ENCODE measurements at places on chromosomes 7 and 10. TPM values are rescaled to one million over a fixed set of nuclear protein-coding genes. Genes with fewer than 3 reads are reported as not detected.

DNA sequence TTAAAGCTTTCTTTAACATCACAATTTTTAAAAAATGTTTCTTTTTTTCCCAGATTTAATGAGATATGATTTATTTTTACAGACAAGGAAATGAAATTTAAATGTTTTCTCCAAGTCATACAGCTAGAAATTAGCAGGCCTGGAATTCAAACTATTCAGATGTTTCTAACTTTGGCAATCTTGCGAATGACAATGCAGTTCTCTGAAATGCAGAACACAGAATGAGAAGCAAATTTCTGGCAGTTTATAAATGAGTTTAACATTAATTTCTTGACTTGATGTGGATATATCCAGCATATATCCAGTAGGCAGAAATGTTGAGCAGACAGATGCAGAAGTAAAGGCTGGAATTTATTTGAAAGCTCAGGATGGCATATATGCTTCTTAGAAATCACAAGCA lies 227.5 kb downstream of the THSD7A start:
- DNase-seq = no peak

DNA sequence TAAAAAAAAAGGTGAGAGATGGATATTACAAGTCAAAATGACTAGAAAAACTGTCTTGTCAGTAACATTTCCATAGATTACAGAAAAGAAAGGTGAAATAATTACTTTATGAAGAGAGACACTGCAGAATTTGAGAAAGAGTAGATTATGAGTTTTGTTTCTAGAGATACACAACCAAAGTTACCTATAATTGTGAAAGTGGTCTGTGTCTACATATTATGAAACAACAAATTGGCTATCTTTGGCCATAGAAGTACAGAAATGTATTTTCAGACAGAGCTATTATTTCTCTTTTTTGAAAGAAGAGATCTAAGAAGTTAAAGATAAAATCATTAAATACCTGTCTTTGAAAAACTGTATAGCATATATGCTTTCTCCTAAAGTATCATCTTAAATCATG lies 30.1 kb downstream of the KCND2 start:
- DNase-seq = no peak

DNA sequence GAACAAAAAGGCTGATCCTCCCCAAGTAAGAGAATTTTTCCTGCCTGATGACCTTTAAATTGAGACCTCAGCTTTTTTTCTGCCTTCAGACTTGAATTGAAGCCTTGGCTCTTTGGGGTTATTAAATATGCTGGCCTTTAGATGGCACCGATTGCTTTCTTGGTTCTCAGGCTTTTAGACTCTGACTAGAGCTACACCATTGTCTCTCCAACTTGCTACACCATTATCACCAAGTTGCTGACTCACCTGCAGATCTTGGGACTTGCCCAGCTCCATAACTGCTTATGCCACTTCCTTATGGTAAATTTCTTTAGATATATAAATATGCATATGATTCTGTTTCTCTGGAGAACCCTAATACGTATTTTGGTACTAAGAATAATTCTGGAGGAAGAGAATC lies 3.1 kb upstream of the ABCA13 start:
- DNase-seq = no peak

The ADAMTS14 gene
- 2.9 TPM for total RNA-seq

The GRID2IP gene
- total RNA-seq = not detected

All from osteoblast (primary cell).